Progenitor cell of endocrine pancreas (in vitro differentiated cells): ENCODE measurements at places on chromosomes 13 and 19. TPM values are rescaled to one million over a fixed set of nuclear protein-coding genes. Genes with fewer than 3 reads are reported as not detected.

The ZNF724 gene
- 21.7 and 22.1 TPM in 2 replicates for total RNA-seq

The SPATA13 gene
- total RNA-seq: 32.5 and 35.8 TPM in 2 replicates

- DNase-seq: no peak
- H3K27me3 ChIP-seq: no peaks in the 10 kb centered on the region
- H3K36me3 ChIP-seq: peaks cover 1% of the 10 kb centered on the region
- H3K27ac ChIP-seq: peak overlapping the region; percentile 51
- no peak overlapping the region for H3K4me3 ChIP-seq
- peaks cover 34% of the 10 kb centered on the region for H3K4me1 ChIP-seq
Observed at GRCh38 chr13:24038841-24039330, 121.6 kb upstream of the SPATA13 start.

GRCh38 chr13:71046360-71047079 lies 820.5 kb downstream of the DACH1 start:
- peaks cover 26% of the 10 kb centered on the region for H3K4me1 ChIP-seq
- H3K27ac ChIP-seq: no peak overlapping the region
- no peak overlapping the region for H3K4me3 ChIP-seq
- H3K36me3 ChIP-seq: no peaks in the 10 kb centered on the region
- no peak for DNase-seq
